ENCODE measurements at places on chromosomes 11 and 22. TPM values are rescaled to one million over a fixed set of nuclear protein-coding genes. Genes with fewer than 3 reads are reported as not detected.
A peak's percentile ranks its signal among the peaks of the same experiment; 100 is the strongest.

The DBX1 gene
- total RNA-seq: not detected

The TBX1 gene
- total RNA-seq: 1.9 TPM

The SAA2 gene
- total RNA-seq: 14.2 TPM

GRCh38 chr11:57680552-57680874 is 12.6 kb downstream of the ZDHHC5 start:
- DNase-seq: no peak

GRCh38 chr11:61273178-61274078 is 21.7 kb downstream of the VWCE start:
- DNase-seq: peak; percentile 43

DNA sequence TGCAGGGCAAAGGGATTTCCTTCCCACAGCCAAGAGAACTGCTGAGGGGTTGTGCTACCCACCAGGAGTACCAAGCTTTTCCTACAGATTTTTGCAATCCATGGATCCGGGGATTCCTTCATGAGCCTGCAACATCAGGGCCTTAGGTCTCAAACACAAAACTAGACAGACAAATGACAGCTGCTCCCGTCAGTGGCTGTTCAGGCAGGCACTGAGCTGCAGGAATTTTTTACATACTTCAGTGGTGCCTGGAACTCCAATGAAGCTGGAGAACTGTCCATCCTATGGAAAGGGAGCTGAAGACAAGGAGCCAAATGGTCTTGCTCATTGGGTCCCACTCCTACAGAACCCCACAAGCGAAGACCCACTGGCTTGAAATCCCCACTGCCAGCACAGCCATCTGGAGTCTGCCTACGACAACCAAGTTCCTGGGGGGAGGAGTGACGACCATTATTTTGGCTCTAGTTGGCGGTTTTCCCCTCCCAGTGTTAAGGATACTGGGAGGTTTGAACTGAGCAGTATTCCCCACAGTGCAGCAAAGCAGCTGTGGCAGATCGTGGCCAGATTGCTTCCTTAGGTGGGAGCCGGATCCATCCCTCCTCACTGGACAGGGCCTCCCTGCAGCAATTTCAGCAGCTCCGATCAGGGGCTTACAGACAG is 157.7 kb upstream of the TMEM45B start:
- DNase-seq: no peak

DNA sequence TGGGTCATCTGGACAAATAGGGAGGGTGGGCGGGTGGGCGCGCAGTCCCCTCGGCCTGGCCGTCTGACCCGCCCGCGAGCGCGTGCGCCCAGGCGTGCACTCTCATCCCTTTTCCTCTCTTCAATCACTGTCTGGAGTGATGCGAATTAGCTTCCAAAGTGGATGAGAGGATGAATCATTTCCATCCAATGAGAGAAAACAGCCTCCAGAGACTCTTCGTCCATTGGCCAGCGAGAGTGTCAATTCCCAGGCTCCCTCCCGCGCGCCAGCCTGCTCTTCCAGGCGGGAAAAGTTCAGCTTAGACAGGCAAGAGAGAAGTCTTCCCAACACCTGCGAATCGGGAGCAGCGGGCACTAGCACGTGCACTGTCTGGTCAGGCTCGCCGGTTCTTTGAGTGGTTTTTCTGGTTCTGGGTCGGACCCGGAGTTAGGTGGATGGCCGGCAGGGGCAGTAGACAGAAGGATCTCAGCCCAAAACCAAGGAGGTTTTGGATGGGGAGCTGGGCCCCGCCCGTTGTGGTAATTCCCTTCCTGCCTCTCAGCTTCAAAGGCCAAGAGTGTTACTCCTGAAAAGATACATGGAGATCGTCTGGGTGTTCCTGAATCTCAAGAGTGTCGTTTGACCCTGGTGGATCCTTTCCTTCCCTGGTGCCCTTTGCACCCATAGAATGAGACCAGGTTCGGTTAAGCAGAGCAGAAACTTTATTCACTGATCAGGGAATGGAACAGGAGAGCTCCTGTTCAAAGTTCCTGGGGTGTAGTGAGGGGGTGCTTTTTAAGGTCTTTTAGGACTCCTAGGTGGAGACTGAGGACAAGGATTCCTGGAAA is 33.4 kb upstream of the GLYATL1 start:
- DNase-seq: peak; percentile 84
